ENCODE measurements at places on chromosomes 11 and 22.

- DNase-seq, result no peak
Observed at GRCh38 chr22:32354360-32355351, 3.0 kb upstream of the RFPL3 start.

- no peak for DNase-seq
Observed at GRCh38 chr11:1126935-1127663, 30.7 kb upstream of the MUC5AC start.

- no peak for DNase-seq
Observed at GRCh38 chr11:16926883-16927626, 87.2 kb downstream of the PLEKHA7 start.

DNA sequence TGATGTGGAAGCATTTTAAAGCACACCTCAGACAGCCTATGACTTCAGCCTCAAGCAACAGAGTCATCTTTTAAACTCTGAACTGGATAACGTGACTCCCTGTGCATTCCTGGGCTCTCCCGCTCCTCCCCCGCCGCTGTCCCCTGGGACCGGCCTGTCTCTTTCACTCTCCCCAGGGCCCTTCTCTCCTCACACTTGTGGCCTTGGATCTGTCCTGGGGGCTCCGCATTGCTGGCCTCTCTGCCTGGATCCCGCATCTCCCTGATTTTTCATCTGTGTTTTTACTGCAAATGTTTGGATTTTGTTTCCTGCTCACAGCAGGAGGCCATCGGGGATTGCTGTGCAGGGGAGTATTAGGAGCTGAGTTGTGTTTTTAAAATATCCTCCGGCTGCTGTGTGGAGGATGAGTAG lies 15.4 kb downstream of the C11orf24 start:
- no peak for DNase-seq

DNA sequence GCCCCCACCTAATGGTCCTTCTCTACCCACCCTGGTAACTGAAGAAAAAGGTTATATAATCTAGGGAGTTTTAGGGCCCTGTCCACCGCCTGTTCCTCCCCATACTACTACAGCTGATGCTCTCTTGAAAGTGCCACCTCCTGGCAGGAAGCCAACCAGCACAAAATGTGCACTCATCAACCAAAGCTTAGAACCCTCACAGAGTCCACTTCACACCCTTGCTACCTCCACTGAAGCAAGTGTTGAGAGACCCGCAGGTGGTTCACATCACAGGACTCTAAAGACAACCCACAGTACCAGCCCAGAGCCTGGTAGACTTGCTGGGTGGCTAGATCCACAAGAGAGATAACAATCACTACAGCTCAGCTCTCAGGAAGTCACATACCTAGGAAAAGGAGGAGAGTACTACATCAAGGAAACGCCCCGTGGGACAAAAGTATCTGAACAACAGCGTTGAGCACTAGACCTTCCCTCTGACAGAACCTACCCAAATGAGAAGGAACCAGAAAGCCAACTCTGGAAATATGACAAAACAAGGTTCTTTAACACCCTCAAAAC lies 17.5 kb upstream of the OR10W1 start:
- no peak for DNase-seq

DNA sequence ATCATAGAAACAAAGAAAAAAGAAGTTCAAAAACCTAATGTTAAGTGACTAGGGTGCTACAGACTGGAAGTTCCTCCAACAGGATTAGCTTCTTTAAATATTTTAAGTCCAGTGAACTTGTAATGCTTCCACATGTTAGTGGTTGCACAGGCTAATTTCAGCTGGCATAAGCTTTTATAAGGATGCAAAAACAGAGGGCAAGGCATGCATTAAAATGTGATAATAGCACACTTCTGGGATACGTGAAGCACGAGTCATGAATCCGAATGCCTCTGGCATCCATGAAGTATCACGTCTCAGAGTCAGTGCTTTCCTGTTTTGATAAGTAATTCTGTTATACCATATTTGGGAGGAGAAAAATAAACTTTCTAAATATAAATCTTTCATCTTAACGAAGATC lies 106.8 kb downstream of the DCDC1 start:
- no peak for DNase-seq

GRCh38 chr11:119262668-119263351 lies 54.1 kb downstream of the MCAM start:
- DNase-seq, result no peak
